Common myeloid progenitor, CD34-positive (primary cell): ENCODE measurements at places on chromosomes 12 and 14.

- H3K4me1 ChIP-seq: no peaks in the 10 kb centered on the region
- no peak for DNase-seq
- no peak overlapping the region for H3K4me3 ChIP-seq
- H3K27ac ChIP-seq: no peak overlapping the region
Observed at GRCh38 chr14:44654591-44654990, 147.5 kb upstream of the FSCB start.

- H3K27ac ChIP-seq: no peak overlapping the region
- no peak for DNase-seq
- H3K27me3 ChIP-seq: no peaks in the 10 kb centered on the region
- H3K4me1 ChIP-seq: no peaks in the 10 kb centered on the region
Observed at GRCh38 chr12:99092100-99092851, 447.2 kb downstream of the APAF1 start.

- no peaks in the 10 kb centered on the region for H3K27me3 ChIP-seq
- H3K4me1 ChIP-seq: no peaks in the 10 kb centered on the region
- DNase-seq: no peak
Observed at GRCh38 chr12:89414851-89415250, 62.5 kb upstream of the DUSP6 start.

DNA sequence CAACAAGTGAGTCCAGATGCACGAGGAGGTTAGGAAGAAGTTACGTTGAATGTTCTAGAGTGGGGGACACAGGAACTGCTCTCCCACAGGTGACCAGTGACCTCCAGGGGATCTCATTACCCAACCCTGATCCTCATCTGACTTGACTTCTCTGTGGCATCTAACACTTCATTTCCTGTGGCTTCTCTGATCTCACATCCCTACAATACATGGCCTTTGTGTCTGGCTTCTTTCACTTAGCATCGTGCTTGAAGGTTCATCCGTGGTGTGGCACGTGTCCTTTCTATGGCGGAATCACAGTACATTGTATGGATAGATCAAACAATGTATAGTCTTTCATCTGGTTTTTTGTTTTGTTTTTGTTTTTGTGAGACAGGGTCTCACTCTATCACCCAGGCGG is 19.3 kb downstream of the CFAP251 start:
- no peak overlapping the region for H3K4me3 ChIP-seq
- H3K4me1 ChIP-seq: no peaks in the 10 kb centered on the region
- no peaks in the 10 kb centered on the region for H3K27me3 ChIP-seq
- no peak overlapping the region for H3K27ac ChIP-seq
- DNase-seq: no peak
- H3K36me3 ChIP-seq: no peaks in the 10 kb centered on the region

DNA sequence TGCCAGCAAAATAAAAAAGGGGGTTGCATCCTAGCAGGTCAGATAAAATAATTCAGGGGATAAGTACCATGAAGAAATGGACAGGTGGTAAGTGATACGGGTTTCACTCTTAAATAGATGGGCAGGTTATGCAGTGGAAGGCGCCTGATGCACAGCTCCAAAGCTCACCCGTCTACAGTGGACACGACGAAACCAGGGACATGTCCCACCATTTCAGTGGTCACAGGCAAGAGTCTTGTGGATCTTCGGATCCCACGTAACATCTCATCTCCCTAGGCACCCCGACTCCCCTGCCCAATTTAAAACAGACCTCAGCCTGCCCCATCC is 60.5 kb downstream of the DDX51 start:
- no peak for DNase-seq
- peaks cover 20% of the 10 kb centered on the region for H3K4me1 ChIP-seq
- peak overlapping the region; percentile 60 for H3K4me3 ChIP-seq
- H3K27me3 ChIP-seq: no peaks in the 10 kb centered on the region
- H3K27ac ChIP-seq: peak overlapping the region; percentile 49
- peaks cover 14% of the 10 kb centered on the region for H3K36me3 ChIP-seq

DNA sequence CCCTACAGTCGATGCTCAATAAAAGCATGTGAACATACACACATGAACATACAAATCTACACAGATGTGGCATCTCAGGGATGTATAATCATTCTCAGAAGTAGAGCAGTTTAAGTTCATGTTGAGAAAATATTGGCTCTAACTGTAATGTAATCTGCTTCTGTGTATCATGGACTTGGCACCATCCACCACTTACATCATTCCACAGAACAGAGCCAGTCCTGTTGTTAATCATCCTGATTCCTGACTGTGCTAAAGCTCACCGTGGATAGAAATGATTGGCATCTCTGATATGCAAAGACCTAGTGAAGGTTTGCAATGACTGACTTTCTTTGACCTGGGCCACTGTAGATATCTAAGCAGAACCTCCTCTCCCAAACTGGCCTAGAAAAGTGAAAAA is 1141.3 kb downstream of the BCL11B start:
- H3K27me3 ChIP-seq: peaks cover 6% of the 10 kb centered on the region
- no peak for DNase-seq
- no peaks in the 10 kb centered on the region for H3K36me3 ChIP-seq
- no peaks in the 10 kb centered on the region for H3K4me1 ChIP-seq
- H3K4me3 ChIP-seq: no peak overlapping the region

DNA sequence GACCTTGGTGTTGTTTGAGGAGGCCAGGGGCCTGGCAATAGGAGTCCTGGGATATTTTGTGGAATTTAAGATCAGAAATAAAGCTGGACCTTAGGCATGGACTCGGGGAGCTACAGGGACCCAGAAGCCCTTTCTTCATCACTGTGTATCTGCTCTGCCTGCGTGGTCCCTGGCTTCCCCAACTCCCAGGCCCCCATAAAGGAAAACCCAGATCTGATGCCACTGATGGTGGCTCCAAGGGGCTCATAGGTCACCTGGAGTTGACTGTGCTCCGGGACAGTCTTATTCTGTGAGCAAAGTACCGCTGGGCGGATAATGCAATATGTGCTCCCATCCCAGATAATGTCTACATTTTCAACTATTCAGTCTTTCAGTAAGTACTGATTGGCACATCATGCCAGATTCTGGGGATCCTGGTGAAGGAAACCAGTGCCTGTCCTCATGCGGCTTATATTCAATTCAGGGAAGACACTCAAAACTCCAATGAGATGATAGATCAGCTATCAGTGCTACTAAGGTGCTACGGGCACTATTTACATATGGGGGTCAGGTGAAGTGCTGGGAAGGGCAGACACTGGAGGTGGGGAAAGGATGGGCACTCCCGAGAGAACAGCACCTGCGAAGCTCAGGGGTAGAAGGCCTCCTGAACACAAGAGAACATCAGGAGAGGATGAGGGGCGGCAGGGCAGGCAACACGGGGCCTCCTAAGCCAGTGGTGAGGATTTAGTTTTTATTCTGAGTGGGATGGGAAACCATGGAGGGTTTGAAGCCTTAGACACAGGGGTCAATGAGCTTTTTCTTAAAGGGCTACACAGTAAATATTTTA is 5.5 kb upstream of the SELPLG start:
- no peaks in the 10 kb centered on the region for H3K27me3 ChIP-seq
- DNase-seq: no peak
- H3K36me3 ChIP-seq: no peaks in the 10 kb centered on the region
- H3K4me3 ChIP-seq: no peak overlapping the region
- peaks cover 68% of the 10 kb centered on the region for H3K4me1 ChIP-seq

DNA sequence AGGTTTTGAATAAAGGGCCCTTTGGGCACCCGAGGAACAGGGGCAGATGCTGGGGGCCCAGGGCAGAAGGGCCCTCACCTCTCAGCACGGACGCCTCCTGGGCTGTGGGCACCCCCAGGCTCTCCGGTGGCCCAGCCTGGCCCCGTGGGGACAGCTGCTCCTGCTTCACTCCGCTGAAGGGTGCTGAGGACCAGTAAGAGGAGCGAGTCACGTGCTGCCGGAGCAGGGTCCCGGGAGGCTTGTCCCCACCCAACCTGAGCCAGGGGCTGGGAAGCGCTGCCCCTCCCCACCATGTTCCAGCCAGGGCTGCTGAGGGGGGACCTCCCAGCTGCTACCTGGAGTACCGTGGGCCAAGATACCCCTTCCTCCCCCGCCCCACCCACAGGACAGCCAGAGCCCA is 59.5 kb downstream of the RFLNA start:
- peaks cover 90% of the 10 kb centered on the region for H3K36me3 ChIP-seq
- no peaks in the 10 kb centered on the region for H3K27me3 ChIP-seq
- no peak for DNase-seq
- peaks cover 8% of the 10 kb centered on the region for H3K4me1 ChIP-seq
- H3K27ac ChIP-seq: no peak overlapping the region

- no peaks in the 10 kb centered on the region for H3K36me3 ChIP-seq
- H3K27ac ChIP-seq: no peak overlapping the region
- DNase-seq: no peak
- H3K4me3 ChIP-seq: no peak overlapping the region
- no peaks in the 10 kb centered on the region for H3K4me1 ChIP-seq
Observed at GRCh38 chr12:42868291-42868690, 278.7 kb upstream of the PRICKLE1 start.

- H3K36me3 ChIP-seq: no peaks in the 10 kb centered on the region
- no peak for DNase-seq
- no peak overlapping the region for H3K4me3 ChIP-seq
Observed at GRCh38 chr12:129305851-129306250, 452.6 kb downstream of the GLT1D1 start.

DNA sequence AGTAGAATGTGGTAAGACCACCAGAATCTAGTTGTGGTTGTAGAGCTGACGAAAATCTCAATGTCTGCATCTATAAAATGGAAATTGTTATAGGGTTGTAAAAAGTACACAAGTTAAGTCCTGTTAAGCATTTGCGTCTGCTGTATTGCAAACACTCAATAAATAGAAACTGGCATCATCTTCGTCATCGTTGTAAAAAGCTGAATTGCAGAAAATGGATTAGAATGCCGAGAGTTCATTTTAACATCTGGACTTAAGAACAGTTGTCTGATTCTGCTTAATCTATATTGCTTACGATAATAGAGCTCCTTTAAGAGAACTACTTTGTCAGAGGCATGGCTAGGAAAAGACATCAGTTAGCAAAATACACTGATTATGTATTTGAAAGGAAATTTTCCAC is 33.2 kb downstream of the KCNMB4 start:
- no peaks in the 10 kb centered on the region for H3K27me3 ChIP-seq
- no peaks in the 10 kb centered on the region for H3K4me1 ChIP-seq
- DNase-seq: no peak

- H3K36me3 ChIP-seq: no peaks in the 10 kb centered on the region
- peaks cover 41% of the 10 kb centered on the region for H3K4me1 ChIP-seq
- no peaks in the 10 kb centered on the region for H3K27me3 ChIP-seq
- peak; percentile 91 for DNase-seq
- no peak overlapping the region for H3K4me3 ChIP-seq
Observed at GRCh38 chr14:101072945-101073597, 169.5 kb upstream of the RTL1 start.

DNA sequence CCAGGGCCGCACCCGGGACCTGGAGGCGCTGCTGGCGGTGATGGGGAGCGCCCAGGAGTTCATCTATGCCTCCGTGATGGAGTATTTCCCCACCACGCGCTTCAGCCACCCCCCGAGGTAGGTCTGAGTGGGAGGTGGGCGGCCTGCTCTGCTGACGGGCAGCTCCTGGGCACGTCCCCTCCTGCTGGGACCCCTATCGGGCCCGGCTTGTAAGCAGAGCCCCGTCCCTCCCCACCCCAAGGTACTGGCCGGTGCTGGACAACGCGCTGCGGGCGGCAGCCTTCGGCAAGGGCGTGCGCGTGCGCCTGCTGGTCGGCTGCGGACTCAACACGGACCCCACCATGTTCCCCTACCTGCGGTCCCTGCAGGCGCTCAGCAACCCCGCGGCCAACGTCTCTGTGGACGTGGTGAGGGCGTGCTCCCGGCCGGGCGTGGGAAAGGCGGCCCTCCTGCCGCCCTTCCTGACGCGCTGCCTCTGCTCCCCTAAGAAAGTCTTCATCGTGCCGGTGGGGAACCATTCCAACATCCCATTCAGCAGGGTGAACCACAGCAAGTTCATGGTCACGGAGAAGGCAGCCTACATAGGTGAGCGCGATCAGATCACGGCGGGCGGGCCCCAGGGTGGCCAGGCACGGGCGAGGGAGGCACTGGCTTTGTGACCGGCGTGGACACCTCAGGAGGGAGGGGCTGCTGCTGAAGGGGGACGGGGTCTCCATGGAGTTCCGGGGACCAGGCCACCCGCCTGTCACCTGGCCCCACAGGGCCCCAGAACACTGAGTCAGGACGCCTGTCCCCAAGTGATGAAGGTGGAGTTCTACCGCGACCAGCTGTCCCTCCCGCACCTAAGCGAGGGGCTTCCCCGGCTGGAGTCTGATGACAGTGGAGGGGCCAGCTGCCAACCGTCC is 7.3 kb downstream of the PLD4 start:
- H3K36me3 ChIP-seq: peaks cover 2% of the 10 kb centered on the region

DNA sequence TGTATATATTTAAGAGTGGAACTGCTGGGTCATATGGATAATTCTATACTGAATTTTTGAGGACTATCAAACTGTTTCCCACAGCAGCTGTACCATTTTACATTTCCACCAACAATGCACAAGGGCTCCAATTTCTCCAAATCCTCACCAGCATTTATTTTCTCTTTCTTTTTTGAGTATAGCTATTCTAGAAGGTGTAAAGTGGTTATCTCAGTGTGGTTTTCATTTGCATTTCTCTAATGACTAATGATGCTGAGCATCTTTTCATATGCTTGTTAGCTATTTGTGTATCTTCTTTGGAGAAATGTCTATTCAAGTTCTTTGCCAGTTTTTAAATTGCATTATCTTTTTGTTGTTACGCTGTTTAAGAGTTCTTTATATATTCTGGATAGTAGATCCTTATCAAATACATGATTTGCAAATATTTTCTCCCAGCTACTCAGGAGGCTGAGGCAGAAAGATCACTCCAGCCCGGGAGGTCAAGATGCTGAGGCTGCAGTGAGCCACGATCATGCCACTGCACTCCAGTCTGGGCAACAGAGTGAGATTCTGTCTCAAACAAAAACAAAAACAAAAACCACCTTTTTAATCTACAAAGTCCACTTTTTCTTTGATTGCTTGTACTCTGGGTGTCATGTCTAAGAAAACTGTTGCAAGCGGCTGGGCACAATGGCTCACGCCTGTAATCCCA is 32.8 kb downstream of the GTF2A1 start:
- H3K4me1 ChIP-seq: no peaks in the 10 kb centered on the region
- H3K4me3 ChIP-seq: no peak overlapping the region
- no peak overlapping the region for H3K27ac ChIP-seq
- no peaks in the 10 kb centered on the region for H3K27me3 ChIP-seq
- H3K36me3 ChIP-seq: peaks cover 12% of the 10 kb centered on the region
- no peak for DNase-seq

DNA sequence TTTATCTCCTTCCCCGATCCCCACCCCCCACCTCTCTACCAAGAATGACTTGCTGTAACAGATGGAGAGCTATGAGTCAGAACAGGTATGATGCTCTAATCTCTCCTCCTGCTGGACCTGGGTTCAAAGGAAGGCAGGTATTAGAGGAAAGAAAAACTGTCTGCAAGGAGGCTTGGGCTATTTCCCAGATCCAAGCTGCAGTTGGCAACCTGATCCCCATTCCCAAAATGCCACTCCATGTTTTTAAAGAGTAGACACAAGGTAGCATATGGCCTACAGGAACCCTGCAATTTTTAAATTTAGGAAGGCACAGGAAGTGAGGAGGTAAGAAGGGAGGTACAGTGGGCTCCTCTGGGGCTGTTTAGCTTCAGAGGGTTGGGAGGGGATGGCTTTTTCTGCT is 33.0 kb downstream of the SRRM4 start:
- H3K4me1 ChIP-seq: no peaks in the 10 kb centered on the region
- H3K36me3 ChIP-seq: no peaks in the 10 kb centered on the region
- no peak overlapping the region for H3K4me3 ChIP-seq
- DNase-seq: no peak

GRCh38 chr12:116299665-116300328 is 22.3 kb upstream of the MED13L start:
- no peaks in the 10 kb centered on the region for H3K36me3 ChIP-seq
- DNase-seq: no peak
- no peak overlapping the region for H3K4me3 ChIP-seq
- H3K4me1 ChIP-seq: no peaks in the 10 kb centered on the region
- no peaks in the 10 kb centered on the region for H3K27me3 ChIP-seq

GRCh38 chr12:71243370-71243769 is 85.6 kb upstream of the TSPAN8 start:
- H3K27me3 ChIP-seq: no peaks in the 10 kb centered on the region
- no peak overlapping the region for H3K27ac ChIP-seq
- DNase-seq: no peak
